ENCODE measurements at places on chromosomes 5 and 9.

DNA sequence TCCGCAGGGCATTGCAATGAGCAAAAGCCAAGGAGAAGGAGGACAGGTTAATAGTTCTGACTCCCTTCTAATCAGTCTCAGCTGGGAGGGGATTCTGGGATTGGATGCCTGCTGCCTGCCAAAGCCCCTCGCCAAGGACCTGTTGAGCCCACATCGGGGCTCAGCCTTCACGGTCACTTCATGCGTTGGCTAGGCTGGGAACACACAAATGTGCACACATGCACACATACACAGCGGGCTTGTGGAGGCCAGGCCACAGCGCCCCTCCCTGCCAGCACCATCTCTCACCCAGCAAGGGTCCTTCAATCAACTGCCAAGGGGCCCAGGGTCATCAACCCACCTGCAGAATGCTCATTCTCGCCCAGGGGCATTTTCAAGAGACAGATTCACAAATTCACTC lies 113.9 kb downstream of the C5orf15 start:
- no peak for DNase-seq

DNA sequence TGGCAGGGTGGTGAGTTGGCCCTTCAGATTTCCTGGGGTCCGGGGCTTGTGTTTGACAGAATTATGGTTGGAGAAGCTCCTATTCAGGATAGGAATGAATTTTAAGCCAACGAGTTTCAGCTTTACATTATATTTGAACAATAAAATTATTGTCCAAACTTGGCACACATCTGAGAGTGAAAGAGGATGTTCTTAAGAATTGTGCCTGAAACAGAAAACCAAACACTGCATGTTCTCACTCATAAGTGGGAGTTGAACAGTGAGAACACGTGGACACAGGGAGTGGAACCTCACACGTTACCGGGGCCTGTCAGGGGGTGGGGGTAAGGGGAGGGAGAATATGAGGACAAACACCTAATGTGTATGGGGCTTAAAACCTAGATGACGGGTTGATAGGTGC lies 111.8 kb upstream of the ACTBL2 start:
- DNase-seq: no peak

GRCh38 chr5:148125641-148126040 lies 42.7 kb upstream of the SPINK14 start:
- DNase-seq: no peak

DNA sequence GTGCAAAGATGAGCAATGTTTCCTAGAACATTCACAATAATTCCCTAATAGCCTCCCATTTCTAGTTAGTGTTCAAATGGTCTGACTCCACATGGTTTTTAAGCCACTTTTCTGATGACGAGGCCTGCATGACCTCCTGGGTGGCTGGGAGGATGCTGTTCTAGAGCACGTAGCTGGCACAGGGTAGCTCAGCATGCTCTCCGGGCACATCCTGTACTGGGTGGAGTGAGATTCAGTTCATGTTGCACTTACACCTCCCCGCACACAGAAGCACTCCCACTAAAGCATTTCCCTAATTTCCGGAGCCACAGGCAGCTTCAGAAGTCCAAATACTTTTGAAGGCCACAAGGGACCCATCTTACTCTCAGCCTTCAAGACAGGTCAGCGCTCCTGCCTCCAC lies 159.8 kb upstream of the LHFPL2 start:
- DNase-seq: no peak

GRCh38 chr5:61808091-61808490 lies 476.0 kb downstream of the ZSWIM6 start:
- DNase-seq: no peak

Data from NCI-H187 treated with DMSO at 0.1 percent for 48 hours (cell line).